Hematopoietic multipotent progenitor cell treated with erythropoietin and hydrocortisone succinate and interleukin-3 and kit ligand, for 6 days (in vitro differentiated cells): ENCODE measurements at places on chromosomes 7 and 10.

GRCh38 chr7:87874066-87874465 lies 2.1 kb downstream of the SLC25A40 start:
- DNase-seq: peak; percentile 68

- DNase-seq: peak; percentile 19
Observed at GRCh38 chr10:85786401-85786899, 580.1 kb downstream of the GRID1 start.

GRCh38 chr10:103265717-103266329 lies 11.1 kb upstream of the INA start:
- peak; percentile 83 for DNase-seq

GRCh38 chr7:153496257-153496656 lies 555.9 kb upstream of the DPP6 start:
- DNase-seq: no peak

DNA sequence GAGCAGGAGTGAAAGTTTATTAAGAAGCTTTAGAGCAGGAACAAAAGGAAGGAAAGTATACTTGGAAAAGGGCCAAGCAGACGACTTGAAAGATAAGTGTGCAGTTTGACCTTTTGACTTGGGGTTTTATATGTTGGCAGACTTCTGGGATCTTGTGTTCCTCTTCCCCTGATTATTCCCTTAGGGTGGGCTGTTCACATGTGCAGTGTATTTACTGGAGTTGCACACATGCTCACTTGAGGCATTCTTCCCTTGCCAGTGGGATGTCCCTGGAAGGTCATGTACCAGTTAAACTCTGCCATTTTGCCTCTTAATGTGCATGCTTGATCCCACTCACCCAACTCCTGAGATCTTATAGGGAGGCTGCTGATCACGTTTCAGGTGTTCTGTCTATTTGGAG lies 23.4 kb upstream of the ARHGAP12 start:
- peak; percentile 91 for DNase-seq

DNA sequence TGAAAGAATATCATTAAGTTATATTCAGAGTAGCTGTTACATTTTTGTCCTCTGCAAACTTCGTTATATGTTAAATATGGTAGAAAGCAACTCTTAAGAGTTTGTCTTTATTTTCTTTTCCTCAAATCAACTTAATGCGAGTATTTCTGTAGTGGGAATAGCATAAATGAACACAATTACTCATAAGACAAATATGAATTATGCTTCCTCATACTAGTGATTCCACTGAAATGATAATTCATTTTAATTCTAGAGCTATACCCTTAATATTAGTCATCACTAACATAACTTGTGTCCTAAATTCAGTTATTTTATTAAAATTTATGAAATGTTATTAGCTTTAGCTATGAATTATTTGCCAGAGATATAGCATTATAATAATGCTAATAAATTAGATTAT lies 820.6 kb upstream of the KCND2 start:
- no peak for DNase-seq

DNA sequence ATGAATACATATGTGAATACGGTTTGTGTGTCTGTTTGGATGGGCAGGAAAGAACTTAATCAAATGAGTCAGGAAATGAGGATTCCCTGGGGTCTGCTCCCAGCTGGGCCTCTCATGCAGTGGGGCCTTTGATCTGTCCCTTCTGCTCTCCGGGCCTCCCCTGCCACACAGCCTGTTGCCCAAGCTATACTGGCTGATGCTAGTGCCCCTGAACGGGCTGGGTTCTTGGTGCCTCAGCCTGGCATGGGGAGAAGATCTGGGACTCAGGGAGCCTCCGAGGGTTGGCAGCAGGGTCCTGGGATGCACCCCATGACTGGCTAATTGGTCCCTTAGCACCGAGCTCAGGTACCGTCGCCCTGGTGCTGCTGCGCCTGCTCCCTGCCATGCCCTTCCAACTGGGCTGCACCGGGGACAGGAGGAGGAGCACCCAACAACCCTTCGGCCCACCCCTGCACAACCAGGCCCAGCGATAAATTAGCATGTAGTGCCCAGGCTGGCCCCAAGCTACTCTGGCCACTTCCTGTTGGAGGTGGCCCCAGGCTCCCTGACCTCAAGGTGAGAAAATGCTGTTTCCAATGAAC lies 59.9 kb upstream of the DUSP5 start:
- no peak for DNase-seq

DNA sequence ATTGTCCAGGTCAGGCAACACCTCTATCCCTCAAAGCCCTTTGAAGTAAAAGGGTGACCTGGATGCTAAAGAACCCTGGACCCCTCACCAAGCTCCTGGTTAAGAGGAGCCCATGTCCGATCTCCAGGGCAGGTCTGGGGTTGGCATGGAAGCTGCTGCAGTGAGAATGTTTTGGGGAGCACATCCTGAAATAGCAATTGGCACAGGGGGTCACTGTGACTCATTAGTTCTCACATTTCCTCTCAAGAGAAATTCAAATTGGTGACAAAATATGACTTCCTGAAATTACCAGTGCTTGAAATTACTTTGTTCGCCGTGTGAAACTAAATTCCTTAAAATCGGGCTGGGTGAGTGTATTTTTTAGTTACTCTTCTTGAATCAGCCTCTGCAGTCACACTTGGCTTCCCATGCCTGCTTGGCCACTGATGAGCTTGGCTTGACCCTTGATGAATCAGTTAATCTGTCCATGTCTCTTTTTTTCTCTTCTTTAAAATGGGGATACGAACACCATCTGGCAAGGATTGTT lies 18.8 kb upstream of the ARHGAP22 start:
- no peak for DNase-seq

- no peak for DNase-seq
Observed at GRCh38 chr10:112795067-112795466, 155.0 kb upstream of the TCF7L2 start.

GRCh38 chr10:104824380-104825006 lies 183.4 kb downstream of the SORCS3 start:
- peak; percentile 39 for DNase-seq

DNA sequence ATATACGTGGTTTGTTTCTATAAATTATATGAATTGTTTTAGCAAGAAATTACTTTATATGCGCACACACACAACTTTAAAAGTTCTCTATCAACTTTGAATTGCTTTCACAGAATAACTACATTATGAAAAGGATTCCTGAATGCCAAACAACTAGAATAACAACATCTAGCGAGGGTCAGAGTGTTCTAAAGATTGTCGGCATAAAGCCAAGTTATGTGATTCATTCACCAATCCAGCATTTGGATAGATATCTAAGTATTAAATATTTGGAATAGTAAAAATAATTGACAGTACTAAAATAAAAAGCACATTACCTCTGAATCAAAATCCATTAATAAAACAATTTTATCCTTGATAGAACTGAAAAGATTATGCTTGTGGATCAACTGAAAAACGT lies 125.3 kb upstream of the AMPH start:
- DNase-seq: no peak

DNA sequence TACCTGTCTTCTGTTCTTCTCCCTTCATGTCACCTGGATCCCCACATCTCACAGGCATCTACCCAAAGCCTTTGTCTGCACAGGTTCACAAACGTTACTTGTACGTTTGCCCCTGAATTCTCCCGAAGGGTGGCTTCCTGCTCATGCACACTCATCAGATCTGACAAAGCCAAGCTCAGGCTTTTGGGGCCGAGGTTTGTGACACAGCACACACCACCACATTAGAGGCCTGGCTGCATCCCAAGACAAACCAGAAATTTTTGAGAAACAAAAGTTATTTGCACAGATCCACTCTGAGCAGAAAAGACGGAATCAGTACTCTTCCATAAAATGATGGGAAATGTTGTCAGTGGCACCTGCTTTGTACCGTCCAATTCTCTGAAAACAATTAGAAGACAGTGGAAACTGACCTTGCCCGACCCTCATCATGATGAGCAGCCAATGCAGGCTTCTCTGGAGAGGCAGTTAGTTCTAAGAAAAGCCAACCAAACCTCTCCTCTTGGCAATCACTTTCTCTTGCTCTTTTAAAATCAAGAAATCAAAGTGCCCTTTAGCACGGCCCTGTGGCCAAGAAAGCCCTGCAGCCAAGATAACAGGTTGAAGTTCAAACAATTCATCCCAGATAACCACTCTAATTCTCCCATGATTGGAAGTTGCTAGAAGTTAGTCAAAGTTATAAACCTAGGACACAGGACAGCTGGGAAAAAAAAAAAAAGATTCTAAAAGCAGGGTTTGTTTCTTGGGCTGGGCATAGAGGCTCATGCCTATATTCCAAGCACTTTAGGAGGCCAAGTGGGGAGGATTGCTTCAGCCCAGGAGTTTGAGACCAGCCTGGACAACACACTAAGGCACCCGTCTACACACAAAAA lies 13.6 kb upstream of the SVIL start:
- DNase-seq: no peak

GRCh38 chr7:133369130-133369529 lies 116.3 kb downstream of the EXOC4 start:
- DNase-seq: no peak

DNA sequence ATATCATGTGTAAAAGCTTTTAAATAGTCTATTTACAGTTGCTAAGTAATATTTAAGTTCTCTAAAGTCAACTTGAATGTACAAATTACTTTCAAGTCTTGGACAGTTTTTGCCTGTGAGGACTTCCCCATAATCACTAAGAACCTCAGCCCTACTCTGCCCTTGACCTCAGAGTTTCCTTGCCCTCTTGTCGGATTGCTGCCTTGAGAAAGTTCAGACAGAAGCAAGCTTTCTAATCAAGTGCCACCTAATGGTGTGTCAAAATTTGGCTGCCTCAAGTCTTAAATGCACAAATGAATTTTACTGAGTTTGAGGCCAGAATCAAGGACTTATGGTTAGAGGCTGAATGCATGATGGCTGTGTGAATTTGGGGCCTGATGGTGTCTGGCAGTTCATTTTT lies 88.3 kb upstream of the KAT6B start:
- peak; percentile 73 for DNase-seq

GRCh38 chr7:66207540-66207939 lies 2.4 kb downstream of the TPST1 start:
- no peak for DNase-seq

- no peak for DNase-seq
Observed at GRCh38 chr10:49119746-49120145, 4.4 kb upstream of the VSTM4 start.

GRCh38 chr7:55903985-55904759 lies 16.9 kb downstream of the ZNF713 start:
- DNase-seq: no peak

DNA sequence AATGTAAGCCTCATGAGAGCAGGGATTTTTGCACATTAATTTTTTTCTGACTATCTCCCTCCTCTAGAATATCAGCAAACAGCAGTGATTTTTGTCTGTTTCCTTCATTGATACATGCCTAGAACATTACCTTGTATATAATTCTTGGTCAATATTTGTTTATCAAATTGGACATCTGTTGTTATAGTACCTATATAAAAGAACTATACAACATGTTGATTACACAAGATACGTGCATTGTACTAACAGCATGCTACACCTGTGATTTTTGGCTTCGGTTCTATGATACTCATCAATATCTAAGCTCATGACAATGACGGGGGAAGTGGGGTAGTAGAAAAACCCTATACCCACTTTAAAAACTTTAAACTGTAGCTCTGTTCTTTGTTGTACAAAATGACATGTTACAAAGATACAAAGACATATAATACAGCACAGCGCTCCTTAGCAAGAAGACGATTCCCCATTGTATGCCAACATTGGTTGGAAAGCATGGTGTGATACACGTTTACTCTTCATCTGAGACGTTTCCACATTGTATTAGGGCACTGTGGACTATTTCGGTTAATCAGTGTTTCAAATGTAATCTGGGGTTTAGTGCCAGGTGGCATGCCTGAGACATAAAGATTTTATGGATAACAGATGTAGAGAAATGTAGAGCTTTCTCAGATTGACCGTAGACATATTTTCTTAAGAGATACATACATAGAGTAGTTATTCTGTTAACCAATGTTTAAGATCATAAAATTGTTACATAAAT lies 70.5 kb upstream of the FOXP2 start:
- no peak for DNase-seq

- DNase-seq: no peak
Observed at GRCh38 chr7:72313906-72314305, 98.2 kb downstream of the CALN1 start.

GRCh38 chr10:132402781-132403241 lies 5.8 kb downstream of the PWWP2B start:
- no peak for DNase-seq

DNA sequence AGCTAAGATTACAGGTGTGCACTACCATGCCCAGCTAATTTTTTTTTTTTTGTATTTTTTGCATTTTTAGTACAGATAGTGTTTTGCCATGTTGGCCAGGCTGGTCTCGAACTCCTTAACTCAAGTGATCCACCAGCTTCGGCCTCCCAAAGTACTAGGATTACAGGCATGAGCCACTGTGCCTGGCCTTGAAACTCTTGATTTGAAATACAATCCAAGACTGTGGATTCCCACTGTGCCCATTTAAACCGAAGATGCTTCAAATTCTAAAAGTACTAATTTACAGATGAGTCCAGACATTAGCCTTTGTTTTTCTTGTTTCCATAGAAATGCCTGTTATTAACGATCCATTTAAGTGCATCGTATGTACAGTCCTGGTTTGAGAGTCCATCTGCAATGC lies 130.9 kb downstream of the CACNA2D1 start:
- DNase-seq: no peak

DNA sequence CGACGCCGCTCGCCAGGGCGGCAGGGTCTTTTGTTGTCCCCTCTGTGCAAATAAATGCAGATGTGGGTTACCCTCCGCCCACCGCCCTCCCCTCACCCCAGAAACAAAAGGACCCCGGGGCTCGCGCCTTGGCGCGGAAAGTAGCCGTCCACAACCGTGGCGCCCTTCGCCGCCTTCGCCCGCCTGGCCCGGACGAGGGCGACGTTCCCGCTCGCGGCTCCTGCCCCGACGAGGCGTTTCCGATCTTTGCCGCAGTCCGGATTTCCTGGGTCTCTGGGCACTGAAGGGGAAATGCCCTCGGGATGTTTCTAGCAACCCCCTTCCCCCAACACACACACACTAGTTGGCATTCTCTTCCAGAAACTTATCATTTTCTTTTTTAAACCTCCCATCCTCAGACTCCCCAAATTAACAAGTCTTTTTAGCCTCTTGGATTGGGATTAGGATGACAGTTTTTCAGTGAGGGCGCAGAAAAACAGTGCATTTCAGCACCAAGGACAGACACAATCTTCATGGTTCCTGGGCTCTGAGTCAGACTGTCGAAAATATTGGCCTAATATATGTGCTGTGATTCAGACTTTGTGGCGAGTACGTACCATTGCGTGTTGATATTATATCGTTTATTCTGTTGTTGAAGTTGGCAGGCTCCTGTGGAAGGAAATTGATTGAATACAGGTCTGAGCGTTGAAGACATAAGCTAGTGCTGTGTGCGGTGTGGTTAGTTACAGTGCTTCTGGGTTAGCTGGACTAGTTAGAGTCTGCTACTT lies 771 bp downstream of the PHYHIPL start:
- DNase-seq: peak; percentile 42

- DNase-seq: no peak
Observed at GRCh38 chr7:132080467-132080866, 495.8 kb downstream of the PLXNA4 start.
